ENCODE measurements at places on chromosomes 4 and X.

DNA sequence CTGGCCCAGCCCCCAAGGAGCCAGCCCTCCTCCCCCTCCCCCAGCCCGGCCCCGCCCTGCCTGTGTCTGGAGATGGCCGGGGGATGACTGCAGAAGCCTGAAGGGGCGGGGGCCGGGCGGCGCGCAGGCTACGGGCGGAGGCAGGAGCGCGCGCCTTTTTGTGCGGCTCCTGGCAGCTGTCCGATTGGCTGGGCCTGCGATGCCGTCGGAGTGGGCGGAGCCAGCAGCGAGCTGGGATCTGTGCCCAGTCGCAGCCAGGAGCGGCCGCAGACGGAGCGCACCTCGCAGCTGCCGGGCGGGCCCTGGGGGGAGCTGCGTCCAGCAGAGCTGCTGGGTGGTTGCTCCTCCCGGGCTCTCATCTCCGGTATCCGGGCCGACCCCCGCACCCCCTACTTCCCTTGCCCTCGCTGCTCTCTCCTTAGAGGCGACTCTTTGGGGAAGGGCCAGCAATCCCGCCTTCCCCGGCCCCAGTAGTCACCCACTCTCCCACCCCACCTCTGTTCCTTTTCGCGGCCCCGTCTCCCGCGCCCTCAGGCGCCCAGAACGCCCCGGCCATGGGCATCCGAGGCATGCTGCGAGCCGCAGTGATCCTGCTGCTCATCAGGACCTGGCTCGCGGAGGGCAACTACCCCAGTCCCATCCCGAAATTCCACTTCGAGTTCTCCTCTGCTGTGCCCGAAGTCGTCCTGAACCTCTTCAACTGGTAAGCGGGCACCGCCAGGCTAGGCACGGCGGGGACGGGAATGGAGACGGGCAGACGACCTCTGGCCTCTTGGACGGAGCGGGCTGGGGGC, at the start of gene GABRQ:
TSS of gene GABRQ (plus strand) at position 247 of the 794 bp plus-strand sequence. CDS start at position 555, 308 bp downstream.
- DNase-seq, result no peak

GRCh38 chrX:149938881-149939654, 777 bp upstream of the EOLA2 start:
- DNase-seq, result peak; percentile 82

DNA sequence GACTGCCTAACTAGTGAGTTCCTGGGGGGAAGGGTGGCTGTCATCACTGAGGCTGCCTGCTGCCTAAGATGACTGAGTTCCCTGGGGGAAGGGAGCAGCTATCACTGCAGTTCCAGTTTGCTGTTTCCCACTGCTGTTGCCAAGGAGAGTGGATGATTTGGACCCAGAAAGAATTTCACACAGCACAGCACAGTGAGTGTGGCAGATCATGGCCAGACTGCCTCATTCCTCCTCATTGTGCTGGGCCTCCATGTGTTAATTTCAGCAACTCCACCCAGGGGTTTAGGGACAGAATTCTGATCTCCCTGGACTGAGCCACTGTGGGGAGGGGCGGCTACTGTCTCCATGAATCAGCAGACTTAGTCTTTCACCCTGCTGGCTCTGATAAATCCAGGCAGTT, 125.0 kb downstream of the TEX13C start:
- no peak for DNase-seq

- DNase-seq, result no peak
Observed at GRCh38 chrX:66638591-66639500, at the start of gene EDA2R. Gene EDA2R, minus strand, starts transcription at chrX:66639078. Its CDS starts 23,058 bp downstream, at chrX:66616020.

DNA sequence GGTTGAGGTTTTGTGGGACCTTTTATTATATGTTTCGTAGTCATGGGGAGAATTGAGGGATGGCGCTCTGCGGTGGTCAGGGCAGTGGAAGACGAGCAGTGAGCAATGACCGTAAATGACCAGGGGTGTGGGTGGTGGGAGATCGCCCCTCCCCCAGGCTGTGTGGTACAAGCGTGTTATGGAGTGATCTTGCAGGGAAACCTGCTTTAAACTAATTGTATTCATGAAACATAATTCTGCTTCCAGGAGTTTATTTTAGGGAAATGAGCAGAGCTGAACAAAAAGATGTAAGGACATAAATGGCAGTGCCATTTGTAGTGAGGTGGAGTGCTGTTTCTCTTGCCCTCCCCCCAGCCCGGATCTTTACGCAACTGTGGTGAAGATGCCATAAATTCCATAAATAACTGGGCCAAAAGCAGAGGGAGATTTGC, 20.2 kb downstream of the GYG2 start:
- DNase-seq, result no peak

GRCh38 chr4:82097504-82097903, 276.3 kb downstream of the HNRNPD start:
- no peak for DNase-seq

- DNase-seq, result no peak
Observed at GRCh38 chrX:53194308-53194707, 30.7 kb downstream of the KDM5C start.

DNA sequence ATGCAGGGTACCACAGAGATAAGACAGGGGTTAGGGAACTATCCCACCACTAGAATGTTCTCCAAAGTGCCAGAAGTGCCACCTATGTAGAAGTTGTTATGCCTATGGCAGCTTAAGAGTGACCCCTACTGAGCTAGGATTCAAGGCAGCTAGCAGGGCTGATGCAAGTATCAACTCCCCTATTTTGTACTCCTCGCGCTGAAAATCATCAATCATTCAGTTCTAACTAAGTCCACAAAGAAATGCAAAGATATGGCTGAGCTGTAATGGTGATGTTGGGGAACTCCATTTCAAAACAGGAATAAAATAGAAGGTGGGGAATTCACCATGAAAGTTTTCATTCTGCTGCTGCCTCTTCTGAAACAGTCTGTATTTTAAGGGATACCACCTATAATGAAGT, 13.8 kb downstream of the ACSL4 start:
- DNase-seq, result no peak

DNA sequence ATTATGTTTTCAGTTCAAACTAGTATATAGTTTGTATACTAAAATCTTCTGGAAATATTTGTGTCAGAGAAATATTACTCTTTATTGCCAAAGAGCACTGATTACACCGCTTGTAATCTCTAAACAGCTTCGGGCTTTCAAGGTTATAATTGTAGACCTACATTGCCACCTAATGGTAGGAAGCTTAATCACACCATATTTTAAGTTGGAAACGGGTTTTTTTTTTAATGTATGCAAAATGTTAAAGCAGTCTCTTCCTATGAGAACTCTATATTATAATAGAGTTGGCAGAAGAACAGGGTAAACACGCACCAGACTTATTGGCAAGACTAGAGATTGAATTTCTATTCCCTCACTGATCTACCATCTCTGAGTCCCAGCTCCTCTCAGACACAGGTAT, 19.5 kb upstream of the NFXL1 start:
- DNase-seq, result peak; percentile 87

GRCh38 chr4:105620640-105621323, 68.4 kb downstream of the ARHGEF38 start:
- no peak for DNase-seq
